Activated CD8-positive, alpha-beta memory T cell treated with anti-CD3 and anti-CD28 coated beads for 4 hours (primary cell): ENCODE measurements at places on chromosomes 4 and X.

DNA sequence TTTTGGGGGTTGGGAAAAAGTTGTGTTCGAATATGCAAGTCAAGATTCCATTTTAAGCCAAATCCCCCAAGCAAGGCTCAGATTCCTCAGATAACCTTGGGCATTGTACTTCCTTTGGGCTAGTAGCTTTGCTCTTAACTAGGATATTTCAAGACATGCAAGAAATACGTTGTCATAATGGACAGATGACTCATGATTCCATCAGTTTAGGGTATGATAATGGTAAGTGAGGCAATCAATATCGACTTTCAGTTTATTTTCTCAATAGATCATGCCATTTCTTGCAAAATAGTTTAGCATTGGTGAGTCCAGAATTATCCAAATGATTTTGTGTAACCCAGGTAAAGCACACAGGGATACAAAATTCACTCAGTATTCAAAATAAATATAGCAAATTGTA is 25.4 kb downstream of the CFAP299 start:
- no peak for DNase-seq

- DNase-seq = no peak
Observed at GRCh38 chr4:102008711-102009110, 218.2 kb downstream of the BANK1 start.

DNA sequence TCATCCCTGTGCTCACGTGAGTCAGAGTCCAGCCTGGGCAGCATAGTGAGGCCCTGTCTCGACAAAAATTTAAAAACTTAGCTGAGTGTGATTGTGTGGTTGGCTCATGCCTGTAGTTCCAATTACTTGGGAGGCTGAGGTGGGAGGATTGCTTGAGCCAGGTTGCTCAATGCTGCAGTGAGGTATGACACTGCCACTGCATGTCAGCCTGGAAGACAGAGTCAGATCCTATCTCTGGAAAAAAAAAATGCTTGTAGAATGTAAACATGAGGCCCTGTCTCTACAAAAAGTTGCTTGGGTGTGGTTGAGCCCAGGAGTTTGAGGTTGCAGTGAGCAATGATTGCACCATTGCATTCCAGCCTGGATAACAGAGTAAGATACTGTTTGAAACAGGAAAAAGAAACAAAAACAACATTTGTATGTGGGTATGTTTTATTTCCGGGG is 11.3 kb upstream of the YTHDC1 start:
- no peak for DNase-seq

GRCh38 chr4:173381610-173382009 is 10.9 kb downstream of the SAP30 start:
- no peak for DNase-seq

- peak; percentile 9 for DNase-seq
Observed at GRCh38 chr4:122450847-122451246, 5.7 kb downstream of the IL2 start.

DNA sequence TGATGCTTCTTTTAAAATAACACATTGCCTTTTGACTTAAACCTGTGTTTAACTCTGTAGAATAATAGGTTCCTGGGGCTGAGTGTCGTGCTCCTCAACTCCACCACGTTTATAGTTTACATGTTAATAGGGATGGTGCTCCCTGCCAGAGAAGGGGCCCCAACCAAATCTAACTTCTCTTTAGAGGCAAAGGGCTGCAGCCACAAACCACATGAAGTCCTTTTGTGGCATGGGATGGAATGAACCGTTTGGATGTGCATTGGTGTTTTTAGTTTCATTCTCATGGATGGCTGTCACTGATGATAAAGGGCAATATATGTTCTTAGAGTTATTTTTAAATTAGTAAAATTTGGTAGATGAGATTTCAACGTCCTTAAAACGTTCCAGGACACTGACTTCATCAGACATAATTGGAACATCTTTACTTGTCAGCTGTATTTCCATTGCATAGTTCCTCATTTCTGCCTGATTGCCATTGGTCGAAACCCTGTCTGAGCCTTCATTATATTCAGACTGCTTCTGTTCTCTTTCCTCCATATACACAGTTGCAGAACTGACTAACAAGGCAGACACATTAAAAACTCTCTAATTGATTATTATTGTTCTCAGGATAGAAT is 60.4 kb upstream of the HPF1 start:
- no peak for DNase-seq

GRCh38 chr4:183986971-183987946 is 82.2 kb downstream of the STOX2 start:
- no peak for DNase-seq

- no peak for DNase-seq
Observed at GRCh38 chr4:121148000-121148399, 16.1 kb downstream of the TNIP3 start.

DNA sequence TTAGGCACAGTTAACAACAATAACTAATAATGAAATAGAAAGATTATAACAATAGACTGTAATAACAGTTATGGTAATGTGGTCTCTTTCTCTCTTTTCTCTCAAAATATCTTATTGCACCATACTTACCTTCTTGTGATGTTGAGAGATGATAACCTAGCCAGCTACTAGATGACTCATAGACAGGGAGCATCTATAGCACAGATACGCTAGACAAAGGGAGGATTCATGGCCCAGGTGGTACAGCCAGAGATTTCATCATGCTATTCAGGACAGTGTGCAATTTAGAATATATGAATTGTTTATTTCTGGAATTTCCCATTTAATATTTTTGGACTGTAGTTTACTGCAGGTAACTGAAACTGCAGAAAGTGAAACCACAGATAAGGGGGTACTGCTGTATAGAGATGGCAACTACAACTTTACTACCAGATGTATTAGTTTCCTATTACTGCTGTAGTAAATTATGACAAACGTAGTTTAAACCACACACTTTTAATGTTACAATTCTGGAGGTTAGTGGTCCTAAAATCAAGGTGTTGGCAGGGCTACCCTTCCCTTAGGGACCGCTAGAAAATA is 41.8 kb upstream of the MAGED1 start:
- DNase-seq = no peak
